ENCODE measurements at places on chromosomes 5 and 9.

- DNase-seq, result no peak
These were observed 143.3 kb downstream of the GABBR2 start for GRCh38 chr9:98565152-98566135.

DNA sequence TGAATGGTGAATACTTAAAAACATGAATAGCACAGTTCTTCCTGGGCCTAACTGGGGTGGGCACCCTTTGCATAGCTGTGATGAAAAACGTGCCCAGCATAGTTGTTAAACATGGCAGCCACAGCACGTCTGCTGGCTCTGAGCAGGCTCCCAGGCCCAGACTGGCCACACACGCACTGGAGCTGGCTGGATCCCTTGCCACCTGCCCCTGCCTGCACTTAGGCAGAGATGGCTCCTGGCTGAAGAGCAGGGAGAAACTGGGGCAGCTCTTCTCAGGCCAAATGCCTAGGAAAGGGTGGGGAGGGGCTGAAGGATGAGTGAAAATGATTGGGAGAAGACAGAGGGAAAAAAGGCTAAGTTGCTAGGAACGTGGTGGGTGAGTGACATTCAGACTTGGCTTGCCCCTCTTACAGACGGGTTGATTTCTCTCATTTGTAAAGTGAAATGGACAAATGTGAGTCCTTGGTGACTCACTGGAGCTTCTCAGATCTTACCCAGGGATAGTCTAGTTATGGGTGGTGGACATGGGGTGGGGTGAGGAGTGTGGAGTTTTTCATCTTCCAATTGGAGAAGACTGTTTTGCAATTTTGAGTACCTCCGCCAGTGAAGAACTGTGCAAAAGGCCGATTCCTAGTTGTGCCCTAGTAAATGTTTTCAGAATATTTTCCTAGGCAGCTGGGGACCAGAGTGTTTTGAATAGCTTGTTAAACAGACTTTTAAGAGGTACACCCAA is 42.4 kb downstream of the TRIO start:
- DNase-seq, result no peak

DNA sequence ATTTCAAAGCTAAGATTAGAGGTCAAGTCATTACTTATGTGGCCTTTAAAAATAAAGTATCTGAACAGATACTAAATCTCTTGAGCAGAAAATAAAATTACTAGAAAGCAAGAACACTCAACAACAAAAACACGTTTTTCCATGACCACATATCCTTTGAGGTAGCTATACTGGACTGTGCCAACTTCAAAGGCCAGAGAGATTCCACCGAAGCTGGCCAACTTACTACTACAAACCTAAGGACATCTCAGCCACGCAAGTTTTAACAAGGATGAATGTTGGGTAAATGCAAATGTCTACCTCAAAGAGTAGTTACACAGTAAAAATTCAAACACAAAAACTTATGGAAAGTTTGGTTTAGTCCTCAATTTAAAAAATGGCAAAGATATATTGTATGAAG is 18.9 kb downstream of the PFDN1 start:
- DNase-seq, result no peak

GRCh38 chr9:88237479-88237961 is 99.2 kb upstream of the SPATA31C2 start:
- DNase-seq, result no peak

- DNase-seq, result no peak
These were observed 13.5 kb downstream of the TMC1 start for GRCh38 chr9:72534931-72535330.

DNA sequence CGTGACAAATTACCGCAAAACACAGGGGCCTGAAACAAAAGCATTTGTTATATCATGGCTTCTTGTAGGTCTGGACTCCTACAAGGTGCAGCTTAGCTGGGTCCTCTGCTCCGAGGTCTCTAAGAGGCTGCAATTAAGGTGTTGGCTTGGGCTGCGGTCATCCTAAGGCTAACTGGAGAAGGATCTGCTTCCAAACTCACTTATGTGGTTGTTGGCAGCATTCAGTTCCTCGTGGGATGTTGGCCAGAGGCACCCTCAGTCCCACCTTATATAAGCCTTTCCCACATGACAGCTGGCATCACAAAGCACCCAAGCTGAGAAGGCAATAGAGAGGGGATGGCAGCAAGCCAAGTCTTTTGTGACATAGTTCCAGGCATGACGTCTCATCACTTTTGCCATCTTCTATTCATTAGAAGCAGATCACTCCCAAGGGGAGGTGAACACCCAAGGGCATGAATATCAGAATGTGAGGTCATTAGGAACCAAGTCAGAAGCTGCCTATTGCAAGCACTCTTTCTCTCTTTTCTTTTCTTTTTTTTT is 47.9 kb upstream of the ZBTB43 start:
- DNase-seq, result no peak

DNA sequence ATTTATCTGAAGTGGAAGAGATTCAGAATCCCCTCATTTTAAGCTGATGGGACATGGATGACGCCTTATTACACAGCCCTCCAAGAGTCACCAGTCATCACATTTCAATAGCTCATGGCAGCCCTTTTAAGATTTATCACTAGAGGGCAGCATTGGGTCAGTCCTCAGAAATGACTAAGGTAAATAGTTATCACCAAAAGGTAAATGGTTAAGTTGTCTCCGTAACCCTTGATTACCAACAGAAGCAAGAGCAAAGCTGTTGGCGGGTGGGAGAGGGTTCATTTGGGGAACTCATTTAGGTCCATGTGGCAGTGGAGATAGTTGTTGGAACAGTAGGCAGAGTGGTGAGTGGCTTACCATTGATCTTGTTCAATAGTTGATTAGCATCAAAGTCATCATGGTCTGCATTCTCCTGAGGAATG is 12.0 kb upstream of the C9 start:
- DNase-seq, result peak; percentile 31

GRCh38 chr9:91711755-91712601 is 238.1 kb downstream of the ROR2 start:
- DNase-seq, result no peak

DNA sequence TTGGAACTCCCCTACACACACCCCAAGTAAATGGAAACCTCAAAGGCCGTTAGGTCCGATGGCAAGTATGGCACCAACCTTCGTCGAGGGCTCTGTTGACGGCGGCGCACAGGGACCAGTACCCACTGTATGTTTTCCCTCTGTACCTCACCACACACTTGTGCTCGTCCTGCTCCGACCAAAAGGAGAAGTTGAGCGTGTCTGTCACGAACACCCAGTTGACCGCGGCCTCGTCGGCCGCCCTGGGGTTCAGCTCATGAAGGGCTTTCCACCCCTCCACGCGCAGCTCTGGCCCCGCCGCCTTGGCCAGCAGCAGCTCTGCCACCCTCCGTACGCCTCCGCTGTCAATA is 24.0 kb downstream of the HNRNPK start:
- no peak for DNase-seq

- no peak for DNase-seq
These were observed 129.9 kb downstream of the SGCD start for GRCh38 chr5:156456857-156457256.

DNA sequence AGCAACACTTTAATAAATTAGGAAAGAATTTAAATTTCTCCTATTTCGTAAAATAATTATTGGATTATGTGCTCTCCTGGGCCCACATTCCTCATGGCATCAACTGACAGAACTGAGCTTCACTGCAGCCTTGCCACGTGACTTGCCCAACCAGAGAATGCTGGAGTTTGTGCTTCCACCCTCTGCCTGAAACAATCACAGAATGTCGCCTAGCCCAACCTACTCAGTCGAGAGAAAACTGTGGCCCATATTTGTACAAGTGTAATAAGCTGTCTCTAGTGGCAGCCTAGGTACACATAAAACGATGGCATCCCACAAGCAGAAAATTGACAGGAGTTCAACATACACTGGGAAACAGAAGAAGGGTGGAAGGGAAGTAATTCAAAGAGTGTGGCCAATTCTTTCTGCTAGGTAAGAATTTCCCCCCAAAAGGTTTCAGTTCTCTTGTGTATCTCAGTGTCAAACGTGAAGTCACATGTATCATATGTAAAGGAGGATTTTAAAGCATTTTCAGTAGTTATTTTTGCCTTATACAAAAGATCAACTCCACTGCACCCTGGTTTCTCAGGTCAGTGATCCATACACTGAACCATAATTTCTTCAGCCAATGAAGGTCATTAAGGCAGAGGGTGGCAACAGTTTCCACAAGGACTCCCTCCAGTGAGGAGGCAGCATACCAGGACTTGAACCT is 41.7 kb downstream of the ZNF608 start:
- DNase-seq, result no peak

DNA sequence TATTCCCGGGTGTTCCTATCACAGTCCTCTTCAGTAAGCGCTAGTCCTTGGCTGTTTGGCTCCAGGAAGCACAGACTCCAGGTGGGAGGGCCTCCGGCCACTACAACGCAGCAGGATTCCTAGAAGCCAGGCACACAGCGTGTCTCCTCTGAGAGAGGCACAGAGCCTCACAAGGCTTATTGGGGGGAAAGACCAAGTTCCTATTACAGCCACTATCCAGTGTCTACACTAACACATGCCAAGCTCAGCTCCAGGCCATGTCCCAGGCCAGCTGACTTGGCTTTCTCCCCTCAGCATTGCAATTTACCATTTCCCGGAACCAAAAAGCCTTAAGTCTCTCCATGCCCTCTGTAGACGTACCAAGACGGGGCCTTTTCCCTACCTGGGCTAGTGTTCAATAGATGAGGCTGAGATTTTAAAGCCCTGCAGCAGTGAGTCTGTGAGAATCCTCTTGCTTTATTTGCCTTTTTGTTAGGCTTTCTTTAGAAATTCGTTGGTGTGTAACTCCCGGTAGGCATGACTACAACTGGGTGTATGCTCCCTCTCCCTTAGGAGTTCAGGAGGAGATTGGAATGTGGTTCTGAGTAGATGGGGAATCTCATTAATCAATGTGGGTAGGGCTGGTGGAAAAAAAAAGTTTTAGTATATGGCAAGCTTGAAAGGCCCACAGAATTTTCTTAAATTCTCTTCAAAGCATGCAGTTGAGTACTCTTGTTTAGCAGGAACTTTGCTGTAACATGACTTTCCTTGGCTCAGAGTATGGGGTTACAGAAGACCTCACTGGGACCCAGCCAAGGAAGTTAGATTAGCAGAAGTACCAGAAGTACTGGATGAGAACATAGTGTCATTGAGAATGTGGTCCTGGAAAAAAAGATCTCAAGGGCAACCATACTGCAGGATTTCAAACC is 84.3 kb upstream of the SLC1A3 start:
- DNase-seq, result no peak

GRCh38 chr9:83304686-83305085 is 233.5 kb downstream of the FRMD3 start:
- DNase-seq, result no peak

DNA sequence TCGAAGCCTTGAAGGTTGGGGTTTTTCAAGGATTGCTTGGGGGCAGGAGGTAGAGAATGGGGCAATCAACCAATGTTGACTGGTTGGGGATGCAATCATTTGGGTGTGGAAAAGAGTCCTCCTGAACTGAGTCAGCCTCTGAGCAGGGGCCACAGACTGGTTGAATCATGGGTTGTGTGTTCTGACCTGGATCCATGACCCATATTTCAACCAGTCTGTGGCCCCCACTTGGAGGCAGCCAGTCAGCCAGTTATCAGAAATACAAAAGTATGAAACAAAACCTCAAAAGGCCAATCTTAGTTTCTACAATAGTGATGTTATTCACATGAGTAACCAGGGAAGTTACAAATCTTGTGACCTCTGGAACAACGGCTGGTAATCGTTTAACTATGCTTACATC is 81.4 kb upstream of the RANBP6 start:
- DNase-seq, result no peak

GRCh38 chr9:136981588-136982231 is 1.1 kb upstream of the LCNL1 start:
- no peak for DNase-seq

DNA sequence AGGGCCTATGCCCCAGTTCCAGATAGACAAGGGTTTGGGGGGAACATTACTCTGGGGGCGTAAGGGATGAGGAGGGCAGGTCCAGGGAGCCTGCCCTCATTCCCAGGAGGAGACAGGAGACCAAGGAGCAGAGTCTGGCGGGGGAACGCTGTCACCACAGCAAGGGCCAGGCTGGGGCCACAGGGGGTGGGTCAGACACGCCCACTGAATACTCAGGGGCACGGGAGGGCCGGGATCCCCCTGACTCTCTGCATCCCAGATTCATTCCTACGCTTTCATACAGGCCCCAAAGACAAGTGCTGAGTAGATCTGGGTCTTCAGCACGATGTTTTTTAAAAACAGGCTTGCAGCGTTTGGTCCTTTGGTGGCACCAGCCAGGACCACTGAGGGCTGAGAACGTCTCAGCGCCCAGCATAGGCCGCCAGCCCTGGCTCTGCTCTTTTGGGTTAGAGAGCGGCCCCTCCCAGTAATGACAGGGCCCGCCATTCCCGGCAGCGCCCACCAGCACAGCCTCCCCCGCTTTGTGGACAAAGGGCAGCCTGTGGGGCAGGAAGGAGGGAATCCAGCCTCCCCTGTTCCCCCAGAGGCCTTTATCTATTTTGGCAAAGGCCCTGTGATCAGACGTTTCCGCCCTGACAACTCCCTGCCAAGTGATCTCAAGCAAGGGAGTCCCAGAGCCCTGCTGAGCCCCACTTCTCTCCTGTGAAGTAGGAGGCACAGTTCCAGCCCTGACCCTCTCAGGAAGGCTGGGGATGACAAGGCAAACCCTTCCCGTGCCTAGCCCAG is 24.9 kb downstream of the NEK6 start:
- DNase-seq, result no peak

GRCh38 chr9:79408200-79408599 is 163.6 kb upstream of the TLE4 start:
- no peak for DNase-seq

- DNase-seq, result no peak
These were observed 17.8 kb downstream of the CDK7 start for GRCh38 chr5:69252437-69252836.

DNA sequence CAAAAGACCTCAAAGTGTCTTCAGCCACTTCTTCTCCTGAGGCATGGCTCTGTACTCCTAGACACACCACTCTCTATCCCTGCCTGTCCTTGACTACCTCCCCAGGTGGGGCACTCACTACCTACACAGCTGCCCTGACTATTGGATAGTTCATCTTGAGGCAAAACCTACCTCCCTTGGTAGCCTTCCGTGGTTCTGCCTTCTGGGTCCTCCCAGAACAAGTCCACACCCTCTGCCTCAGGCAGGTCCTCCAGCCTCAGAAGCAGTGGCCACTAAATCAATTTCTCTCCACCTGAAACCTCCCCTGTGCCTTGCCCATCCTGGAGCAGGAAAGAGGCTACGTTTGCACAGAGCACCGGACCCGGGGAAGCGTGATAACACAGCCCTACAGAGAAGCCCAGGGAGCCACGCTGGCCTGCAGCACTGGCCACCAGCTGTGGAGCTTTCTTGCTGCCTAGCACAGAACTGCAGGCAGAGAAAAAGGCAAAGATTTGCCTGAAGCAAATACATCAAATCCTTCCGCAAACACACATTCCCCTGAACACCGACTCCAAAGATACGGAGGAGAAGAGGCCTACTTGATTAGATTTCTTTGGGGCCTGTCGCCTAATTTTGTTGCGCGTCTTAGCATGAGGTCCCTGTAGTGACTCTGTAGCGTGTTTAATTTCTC is 141.8 kb downstream of the C9orf50 start:
- DNase-seq, result no peak

DNA sequence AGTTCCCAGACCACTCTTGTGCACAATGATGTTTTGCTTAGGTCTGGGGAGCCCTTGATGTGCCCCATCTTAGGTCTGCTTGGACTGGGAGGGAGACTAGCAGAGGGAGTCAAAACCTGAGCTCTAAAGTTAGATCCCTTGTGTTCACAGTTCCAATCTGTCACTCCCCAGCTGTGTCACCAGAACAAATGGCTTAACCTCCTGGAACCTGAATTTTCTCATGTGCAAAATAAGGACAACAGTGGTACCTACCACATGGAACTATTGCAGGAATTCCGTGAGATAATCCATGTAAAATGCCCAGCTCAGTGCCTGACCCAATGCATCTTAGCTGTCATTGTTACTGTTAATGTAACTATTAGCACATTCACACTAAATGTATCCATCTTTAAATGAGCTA is 45.5 kb downstream of the GALNT10 start:
- no peak for DNase-seq
